Dermis blood vessel endothelial cell (primary cell): ENCODE measurements at places on chromosomes 12 and 14. TPM values are rescaled to one million over a fixed set of nuclear protein-coding genes. Genes with fewer than 3 reads are reported as not detected.

Gene ZFHX2
- 0.17 and 0.23 TPM in 2 replicates for total RNA-seq

Gene OVCH1
- not detected in 2 replicates for total RNA-seq

Gene WASHC3
- total RNA-seq = 50.4 and 56.0 TPM in 2 replicates

Gene AKAP3
- total RNA-seq = 0.85 and 2.4 TPM in 2 replicates

Gene HOTAIR
- total RNA-seq = not detected in 2 replicates
